Tibial nerve (tissue), 4 donors: ENCODE measurements at places on chromosomes 16 and 17. TPM values are rescaled to one million over a fixed set of nuclear protein-coding genes. Genes with fewer than 3 reads are reported as not detected.

- no peaks in the 10 kb centered on the region for H3K27me3 ChIP-seq
- no peak overlapping the region for H3K4me3 ChIP-seq
- no peak overlapping the region for H3K27ac ChIP-seq
- DNase-seq, result no peak
- H3K36me3 ChIP-seq, result no peaks in the 10 kb centered on the region
- peaks cover 16% of the 10 kb centered on the region for H3K4me1 ChIP-seq
These were observed 3.4 kb downstream of the MIF4GD start for GRCh38 chr17:75267411-75268232.

DNA sequence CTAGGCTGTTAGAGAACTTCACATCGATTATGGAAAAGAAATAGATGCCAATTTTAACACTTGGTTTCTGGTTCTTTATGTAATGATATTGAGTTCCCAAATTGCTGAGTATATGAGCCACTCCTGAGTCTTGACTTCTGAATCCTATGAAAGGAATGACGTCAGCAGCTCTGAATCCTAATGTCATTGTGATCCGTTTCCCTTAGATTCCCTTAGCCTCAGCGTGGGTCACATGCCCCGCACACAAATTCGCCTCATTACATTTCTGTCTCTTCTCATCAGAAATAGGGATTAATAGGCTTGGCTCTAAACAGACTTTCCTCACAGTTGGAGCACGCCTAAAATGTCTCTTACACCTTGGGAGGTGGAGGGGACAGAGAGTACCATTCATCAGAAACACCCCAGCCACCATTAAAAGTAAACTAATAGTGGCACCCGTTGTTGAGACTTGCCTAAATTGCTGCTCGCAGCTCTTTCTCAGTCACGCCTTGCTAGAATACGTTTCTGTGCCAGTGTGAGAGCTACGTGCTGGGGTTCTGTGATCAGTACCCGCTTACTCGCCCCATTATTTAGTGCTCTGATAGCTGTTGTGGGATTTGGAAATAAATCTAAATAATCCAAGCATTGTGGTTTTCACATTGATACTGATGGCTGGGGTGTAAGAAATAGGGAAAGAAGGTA, 7.1 kb downstream of the MRM3 start:
- H3K4me1 ChIP-seq, result no peaks in the 10 kb centered on the region
- H3K36me3 ChIP-seq, result peaks cover 66% of the 10 kb centered on the region
- no peak for DNase-seq

DNA sequence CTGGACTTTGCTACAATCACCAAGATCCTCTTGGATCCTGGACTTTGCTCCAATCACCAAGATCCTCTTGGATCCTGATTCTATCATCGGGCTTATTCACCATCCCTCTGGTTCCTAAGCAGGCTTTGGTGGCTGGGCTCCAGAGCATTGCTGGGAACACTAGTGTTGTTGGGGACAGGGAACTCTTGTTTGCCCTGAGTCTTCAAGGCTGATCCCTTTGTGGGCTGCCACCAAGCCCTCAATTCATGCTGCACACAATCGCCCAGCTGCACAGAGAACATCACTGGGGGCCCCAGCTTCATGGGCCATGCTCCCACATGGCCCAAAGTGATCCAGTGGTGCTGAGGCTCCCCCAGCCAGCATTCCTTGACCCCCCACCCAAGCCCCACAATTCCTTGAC, 88.3 kb downstream of the TMEM132E start:
- no peak overlapping the region for H3K4me3 ChIP-seq
- H3K4me1 ChIP-seq, result no peaks in the 10 kb centered on the region
- peaks cover 25% of the 10 kb centered on the region for H3K27me3 ChIP-seq
- H3K27ac ChIP-seq, result no peak overlapping the region

DNA sequence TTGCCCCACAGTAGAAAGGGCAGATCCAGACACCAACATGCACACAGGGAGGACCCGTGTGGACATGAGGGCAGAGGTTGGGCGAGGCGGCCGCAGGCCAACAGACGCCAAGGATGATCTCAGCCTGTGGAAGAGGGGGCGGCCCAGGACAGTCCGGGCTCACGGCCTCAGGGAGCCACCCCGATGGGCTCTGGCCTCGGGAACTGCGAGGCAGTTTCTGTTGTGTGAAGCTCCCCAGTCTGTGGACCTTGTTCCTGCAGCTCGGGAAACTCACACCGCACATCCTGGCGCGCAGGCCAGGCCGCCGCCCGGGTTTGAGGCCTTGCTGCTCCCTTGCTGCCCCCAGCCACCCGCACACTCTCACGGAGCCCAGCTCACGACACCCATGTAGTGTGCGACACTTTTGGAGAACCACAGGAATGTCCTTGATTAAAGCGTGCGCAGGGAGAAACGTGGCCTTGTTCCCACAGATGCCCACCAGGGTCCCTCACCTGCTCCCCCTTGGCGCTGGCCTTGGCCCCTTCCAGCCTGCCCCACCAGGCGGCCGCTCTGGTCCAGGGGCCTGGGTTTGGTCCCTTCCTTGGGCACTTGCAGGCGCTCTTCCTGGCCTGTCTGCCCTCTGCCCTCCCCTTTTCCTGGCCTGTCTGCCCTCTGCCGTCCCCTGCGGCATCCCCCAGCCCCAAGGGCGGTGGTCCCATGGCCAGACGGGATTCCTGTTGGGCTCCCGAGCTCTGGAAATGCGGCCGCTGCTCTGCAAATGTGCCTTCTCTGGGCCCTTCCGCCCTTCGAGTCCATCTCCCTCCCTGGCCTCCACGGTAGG, 9.3 kb upstream of the SLC38A10 start:
- no peaks in the 10 kb centered on the region for H3K27me3 ChIP-seq
- no peak overlapping the region for H3K27ac ChIP-seq
- no peaks in the 10 kb centered on the region for H3K36me3 ChIP-seq
- no peak for DNase-seq
- peaks cover 5% of the 10 kb centered on the region for H3K4me1 ChIP-seq
- H3K4me3 ChIP-seq, result no peak overlapping the region

DNA sequence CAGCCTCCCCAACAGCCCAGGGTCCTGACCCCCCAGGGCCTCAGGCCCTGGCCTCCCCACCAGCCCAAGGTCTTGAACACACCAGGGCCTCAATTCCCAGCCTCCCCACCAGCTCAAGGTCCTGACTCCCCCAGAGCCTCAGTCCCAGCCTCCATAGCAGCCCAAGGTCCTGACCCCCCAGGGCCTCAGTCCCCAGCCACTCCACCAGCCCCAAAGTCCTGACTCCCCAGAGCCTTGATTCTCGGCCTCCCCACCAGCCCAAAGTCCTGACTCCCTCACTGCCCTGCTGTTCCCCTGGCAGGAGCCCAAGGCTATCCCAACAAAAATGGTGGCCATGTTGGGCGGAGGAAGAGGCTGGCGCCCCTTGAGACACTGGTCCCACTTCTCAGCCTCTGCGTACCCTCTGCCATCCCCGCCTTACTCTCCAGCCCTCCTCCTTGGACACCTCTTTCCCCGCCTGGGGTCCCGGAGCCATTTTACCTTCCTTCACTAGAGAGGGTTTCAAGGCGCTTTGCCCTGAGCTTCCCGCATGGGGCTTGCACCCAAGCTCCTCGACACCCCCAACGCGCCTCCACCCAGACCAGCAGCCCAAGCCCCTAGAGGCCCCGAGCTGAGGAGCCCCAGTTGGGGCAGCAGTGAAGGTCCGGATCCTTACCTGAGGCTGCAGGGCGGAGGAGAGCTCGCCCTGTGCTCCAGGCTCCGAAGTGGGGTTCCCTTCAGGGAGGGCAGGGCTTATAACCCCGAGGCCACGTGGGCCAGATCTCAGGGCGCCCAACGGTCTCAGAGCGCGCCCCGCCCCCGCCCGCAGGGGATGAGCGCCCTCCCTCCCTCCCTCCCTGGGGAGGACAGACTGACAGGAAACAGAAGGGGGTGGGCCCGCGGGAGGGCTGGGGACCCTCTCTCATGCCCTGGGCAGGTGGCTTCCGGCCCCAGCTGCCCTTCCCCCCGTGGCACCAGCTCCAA, 3.5 kb upstream of the TSPOAP1 start:
- peaks cover 39% of the 10 kb centered on the region for H3K27me3 ChIP-seq
- H3K27ac ChIP-seq, result peak overlapping the region; percentile 72
- no peaks in the 10 kb centered on the region for H3K36me3 ChIP-seq
- peaks cover 30% of the 10 kb centered on the region for H3K4me1 ChIP-seq
- peak overlapping the region; percentile 56 for H3K4me3 ChIP-seq

GRCh38 chr16:87603684-87604633, 1.7 kb downstream of the JPH3 start:
- no peaks in the 10 kb centered on the region for H3K36me3 ChIP-seq
- H3K4me3 ChIP-seq, result no peak overlapping the region
- H3K27ac ChIP-seq, result no peak overlapping the region
- no peak for DNase-seq
- H3K4me1 ChIP-seq, result no peaks in the 10 kb centered on the region
- peaks cover 85% of the 10 kb centered on the region for H3K27me3 ChIP-seq

Gene STX1B
- 1.5 TPM for total RNA-seq

Gene KRT38
- not detected for total RNA-seq

Gene TBC1D3D
- total RNA-seq, result not detected

Gene TPSD1
- total RNA-seq, result 6.3 TPM
